ENCODE measurements at places on chromosomes 5 and 9.

DNA sequence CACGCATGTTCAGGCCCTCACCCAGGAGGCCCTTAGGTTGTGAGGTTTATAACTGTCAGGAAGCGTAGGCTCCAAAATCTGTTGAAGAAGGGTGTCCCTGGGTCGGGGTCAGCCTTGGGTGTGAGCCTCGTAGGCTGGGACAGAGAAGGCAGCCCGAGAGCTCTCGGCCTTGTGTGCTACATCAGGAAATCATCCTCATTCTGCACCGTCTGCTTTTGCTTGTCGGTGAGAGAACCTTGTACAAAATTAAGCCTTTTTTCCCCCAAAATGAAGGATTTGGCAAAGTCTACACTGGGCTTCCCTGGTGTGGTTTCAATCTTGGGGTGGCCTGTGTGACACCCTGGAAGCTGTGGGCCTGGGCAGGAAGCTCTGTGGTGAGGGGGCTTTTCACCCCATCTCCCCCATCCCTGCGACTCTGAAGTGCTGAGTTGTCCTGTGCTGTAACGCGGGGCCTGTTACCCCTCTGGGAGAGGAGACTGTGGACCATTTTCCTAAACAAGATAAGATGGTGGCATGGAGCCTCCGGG is 55.3 kb downstream of the AHRR start:
- DNase-seq: no peak

DNA sequence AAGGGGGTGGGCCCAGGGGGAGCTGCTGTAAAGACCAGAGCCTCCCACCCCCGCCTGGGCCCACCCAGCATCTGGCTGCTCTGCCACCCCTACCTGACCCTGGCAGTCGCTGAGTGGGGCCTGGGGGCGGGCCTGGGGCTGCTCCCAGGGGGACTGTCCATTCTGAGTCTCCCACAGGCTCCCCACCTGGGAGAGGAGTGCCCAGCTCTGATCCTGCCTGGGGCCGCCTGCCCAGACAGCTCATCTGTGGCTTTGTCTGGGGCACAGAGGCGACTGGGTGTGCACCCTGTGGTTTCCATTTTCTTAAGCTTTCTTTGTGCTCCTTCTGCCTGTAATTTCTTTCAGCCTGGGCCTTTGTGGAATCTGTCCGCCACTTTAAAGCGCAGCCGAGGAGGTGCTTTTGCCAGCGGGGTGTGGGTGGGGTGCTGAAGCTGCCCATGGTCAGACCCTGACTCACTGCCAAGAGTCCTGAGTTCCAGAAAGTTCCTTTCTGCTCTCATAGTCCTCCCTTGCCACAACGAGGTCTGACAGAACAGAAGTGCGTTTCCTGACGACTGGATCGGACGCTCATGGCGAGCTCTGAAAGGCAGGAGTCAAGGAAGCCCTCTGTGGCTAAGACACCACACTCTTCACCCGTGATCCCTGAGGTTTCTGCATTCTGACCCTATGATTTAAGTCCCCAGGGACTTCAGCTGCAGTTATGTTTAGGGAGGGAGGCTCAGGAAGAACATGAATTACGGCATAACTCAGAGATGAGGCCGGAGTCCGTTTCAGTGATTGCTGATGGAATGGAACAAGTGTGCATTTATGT is 225.0 kb downstream of the FANCC start:
- DNase-seq: peak; percentile 75

- DNase-seq: peak; percentile 9
These were observed 7.8 kb downstream of the PDE8B start for GRCh38 chr5:77218263-77218662.

DNA sequence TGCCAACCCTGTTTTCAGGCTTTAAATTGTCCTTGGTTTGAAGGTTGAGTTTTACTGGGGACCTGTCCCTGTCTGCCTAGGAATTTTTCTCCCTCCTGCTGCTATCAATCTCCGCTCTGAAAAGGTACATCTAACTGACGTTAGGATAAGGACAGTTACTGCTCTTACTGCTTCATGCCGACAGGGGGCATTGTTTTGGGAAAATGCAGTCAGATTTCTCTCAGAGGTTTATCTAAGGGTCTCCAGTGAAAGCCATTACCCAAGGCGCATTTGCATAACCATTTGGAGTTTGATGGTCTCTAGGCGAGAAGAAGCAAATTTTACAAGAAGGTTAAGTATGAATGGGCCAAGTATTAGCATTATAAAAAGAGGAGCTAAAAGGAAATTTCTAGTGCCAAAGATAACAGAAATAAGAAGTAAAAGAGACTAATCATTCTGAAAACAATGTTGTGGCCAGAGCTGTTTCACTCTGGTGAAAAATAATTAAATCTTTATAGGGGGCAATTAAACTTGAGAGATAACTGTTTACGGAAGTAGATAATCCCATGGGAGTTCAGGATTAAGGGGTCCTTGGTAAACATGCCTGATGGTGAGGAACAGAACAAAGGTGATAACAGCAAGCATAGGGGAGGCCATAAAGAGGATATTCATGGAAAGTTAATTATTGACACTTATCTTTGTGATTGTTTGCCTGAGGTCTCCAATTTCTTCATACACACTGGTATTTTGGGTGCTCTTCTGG is 605.0 kb downstream of the MTRR start:
- DNase-seq: no peak

DNA sequence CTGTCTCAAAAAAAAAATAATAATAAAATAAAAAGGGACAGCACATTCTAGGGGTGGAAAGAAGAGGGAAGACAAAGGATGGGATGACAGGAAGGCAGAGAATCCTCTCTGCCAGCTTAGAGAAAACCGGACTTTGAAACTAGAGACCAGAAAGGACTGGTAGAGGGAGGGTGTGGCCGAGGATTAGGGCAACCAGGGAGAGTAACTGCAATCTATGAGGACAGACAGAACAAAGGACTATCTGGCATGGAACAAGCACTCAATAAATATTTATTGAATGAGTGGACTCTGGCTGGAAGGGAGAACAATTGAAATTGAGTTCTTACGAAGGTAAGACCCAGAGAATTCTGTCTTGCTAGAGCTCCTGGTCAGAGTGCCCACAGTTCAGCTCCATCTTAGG is 2.4 kb downstream of the GBA2 start:
- no peak for DNase-seq

- peak; percentile 81 for DNase-seq
These were observed 57.6 kb downstream of the ANKRD55 start for GRCh38 chr5:56175488-56175887.

GRCh38 chr5:76365561-76365960 is 37.5 kb upstream of the IQGAP2 start:
- DNase-seq: no peak

- DNase-seq: no peak
These were observed 47.6 kb upstream of the BRINP1 start for GRCh38 chr9:119416793-119417192.

- DNase-seq: no peak
These were observed 142.1 kb downstream of the LHFPL2 start for GRCh38 chr5:78506261-78507024.

DNA sequence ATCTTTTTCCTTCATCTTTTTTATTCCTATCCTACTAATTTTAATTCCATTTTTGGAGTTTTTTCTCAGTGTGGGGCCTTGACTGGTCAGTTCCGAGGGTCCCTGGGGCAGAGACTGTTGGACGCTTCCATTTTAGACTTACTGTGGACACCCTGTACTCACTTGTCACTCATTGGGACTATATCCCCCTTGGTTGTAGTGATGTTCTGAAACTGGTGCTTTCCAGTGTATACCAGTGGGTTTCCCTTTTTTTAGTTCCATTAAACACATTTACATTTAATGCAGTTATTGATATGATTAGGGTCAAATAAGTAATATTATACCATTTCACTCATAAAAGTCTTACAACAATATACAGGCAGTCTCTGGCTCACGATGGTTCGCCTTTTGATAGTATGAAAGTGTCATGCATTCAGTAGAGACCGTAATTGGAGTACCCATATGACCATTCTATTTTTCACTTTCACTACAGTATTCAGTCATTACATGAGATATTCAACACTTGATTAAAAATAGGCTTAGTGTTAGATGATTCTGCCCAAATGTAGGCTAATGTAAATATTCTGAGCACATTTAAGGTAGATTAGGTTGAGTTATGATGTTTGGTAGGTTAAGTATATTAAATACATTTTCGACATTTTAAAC is 46.0 kb downstream of the CNOT6 start:
- DNase-seq: no peak

DNA sequence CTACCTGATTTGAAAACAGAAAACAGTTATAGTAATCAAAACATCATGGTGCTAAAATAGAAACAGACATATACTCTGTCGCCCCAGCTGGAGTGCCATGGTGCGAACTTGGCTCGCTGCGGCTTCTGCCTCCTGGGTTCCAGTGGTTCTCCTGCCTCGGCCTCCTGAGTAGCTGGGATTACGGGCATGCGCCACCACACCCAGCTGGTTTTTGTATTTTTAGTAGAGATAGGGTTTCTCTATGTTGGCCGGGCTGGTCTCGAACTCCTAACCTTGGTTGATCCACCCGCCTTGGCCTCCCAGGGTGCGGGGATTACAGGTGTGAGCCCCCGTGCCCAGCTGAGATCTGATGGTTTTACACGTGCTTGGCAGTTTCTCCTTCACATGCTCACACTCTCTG is 495.9 kb downstream of the ANXA1 start:
- no peak for DNase-seq

- DNase-seq: no peak
These were observed 7.8 kb downstream of the HIGD2A start for GRCh38 chr5:176396330-176396729.

DNA sequence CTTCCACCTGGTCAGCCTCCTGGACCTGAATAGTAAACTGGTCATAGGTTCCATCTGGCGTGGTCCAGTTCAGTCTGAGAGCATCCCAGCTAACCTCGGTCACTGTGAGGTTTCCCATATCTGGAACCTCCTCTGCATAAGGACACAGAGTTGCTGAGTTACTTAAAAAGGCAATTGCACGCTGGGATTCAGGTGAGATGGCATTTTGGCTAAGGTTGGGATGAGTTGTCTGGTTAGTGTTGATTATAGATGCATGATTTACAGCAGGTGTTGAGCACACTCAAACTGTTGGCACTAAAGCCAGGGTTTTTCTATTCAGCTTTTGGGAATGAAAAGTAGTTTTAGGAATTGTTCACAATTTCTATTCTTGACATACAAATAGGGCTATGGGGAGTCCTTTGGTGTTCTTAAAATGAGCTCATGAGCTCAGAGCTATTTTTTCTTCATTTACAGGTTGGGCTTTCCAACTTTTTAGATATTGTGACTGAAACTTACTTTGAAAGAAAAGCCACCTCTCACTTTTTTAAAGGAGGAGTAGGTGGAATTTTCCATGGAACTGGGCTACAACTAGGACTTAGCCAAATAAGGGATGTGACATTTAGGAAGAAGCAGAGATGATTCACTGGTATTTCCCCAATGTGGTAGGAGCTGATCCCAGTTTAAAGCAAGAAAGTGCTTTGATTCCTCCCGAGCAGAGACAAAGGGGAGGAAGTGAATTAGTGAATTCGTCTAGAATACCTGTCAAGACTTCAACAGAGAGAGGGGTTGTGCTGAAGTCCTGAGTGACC is 54.7 kb downstream of the TNC start:
- DNase-seq: peak; percentile 52

GRCh38 chr9:71524516-71524915 is 243.8 kb downstream of the CEMIP2 start:
- DNase-seq: no peak

GRCh38 chr5:127425868-127426267 is 91.6 kb upstream of the PRRC1 start:
- DNase-seq: no peak

GRCh38 chr5:73957397-73958001 is 331.5 kb downstream of the ARHGEF28 start:
- peak; percentile 95 for DNase-seq

- DNase-seq: no peak
These were observed 1.6 kb upstream of the GLIPR2 start for GRCh38 chr9:36134761-36135505.

DNA sequence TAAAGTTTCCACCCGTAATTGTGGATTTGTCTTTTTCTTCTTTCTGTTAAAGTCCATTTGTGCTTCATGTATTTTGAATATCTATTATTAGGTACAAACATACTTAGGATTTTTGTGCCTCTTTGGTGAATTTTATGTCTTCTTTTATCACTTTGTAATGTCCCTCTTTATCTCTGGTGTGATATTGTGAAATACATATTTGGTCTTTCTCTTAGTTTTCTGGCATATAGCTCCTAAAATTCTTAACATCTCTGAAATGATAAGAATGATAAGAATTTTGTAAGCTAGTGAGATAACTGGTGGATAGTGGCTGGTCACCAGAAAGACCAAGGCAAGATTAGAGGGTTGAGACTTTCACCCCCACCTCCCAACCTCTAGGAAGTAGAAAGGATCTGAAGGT is 111.1 kb downstream of the KCTD16 start:
- no peak for DNase-seq

- DNase-seq: no peak
These were observed 596.0 kb downstream of the SEMA5A start for GRCh38 chr5:8949908-8950307.

- DNase-seq: no peak
These were observed 515.2 kb downstream of the ZNF608 start for GRCh38 chr5:124231230-124231629.

DNA sequence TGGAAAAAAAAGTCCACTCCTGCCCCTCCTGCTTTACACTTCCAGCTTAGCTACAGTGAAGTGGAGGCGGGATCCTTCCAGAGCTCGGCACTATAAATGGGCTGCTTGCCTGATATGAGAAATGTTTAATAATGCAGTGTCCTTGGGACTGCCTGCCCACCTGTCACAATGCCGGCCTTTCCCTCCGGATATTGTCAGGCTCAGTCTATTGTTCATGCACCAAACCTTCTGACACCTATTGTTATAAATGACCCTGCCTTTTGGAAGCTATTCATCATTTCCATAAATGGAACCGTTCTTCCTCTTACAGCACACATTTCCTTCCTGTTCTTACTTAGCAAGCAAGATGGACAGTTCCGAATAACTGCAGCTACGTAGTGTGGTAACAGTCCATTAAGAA is 146.3 kb downstream of the DMAC1 start:
- DNase-seq: no peak

DNA sequence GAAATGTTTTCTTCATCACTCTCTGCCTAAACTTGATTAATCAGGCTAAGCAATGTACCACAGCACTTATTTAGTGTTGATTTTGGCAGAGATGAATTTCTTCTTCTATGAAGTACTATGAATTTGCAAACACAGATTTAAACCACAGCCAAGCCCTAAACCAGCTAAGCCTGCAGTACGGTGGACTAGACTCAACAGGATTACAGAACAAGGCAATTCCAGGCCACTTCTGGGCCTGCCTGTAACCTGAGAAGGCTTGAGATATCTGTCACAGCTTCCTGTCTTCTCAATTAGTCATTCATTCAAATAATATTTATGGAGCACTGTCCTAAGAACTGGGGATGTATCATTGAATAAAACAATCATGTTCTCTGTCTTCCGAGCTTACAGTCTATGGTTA is 32.4 kb upstream of the CAST start:
- DNase-seq: peak; percentile 99

- no peak for DNase-seq
These were observed 20.4 kb upstream of the SMC2 start for GRCh38 chr9:104073770-104074133.
